NK-92 treated with Interleukin-12 subunit alpha and Interleukin-12 subunit beta, amount 100 ng/mL, for 24 hours (cell line): ENCODE measurements at places on chromosomes 1 and 21.

- DNase-seq: no peak
Observed at GRCh38 chr21:43921571-43921978, 56.6 kb downstream of the AGPAT3 start.

DNA sequence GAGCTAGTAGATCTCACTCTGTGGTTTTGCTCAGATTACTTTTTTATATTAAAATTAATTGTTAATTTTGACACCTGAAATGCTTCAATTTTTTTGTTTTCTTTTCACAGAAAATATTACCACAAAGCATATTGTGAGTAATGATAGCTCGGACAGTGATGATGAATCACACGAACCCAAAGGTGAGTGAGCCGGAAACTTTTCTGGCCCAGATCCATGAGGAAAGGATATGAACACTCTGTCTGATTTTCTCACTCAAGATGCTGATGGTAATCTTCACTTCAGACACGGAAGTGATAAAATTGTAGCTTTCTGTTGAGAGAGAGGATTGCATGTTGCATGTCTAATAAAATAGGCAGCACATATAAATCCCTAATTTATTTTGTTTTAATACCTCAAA lies 121.8 kb downstream of the PLA2G4A start:
- DNase-seq: no peak

DNA sequence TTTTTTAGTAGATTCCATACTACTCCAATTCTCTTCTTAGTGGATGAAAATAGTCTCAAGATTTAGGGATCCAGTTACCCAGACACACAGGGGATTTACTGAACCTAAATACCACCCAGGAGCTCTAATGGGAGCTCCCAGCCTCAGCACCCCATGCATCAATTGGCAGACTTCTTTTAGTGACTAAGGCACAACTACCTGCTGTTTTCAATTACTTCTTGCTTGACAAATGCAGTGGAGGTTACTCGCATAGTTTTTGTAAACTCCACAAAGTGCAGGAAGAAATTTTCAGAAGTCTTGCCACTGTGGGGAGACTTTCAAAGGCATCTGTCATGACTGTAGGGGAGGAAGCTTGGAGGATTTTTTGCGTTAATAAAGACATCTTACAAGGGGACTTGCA lies 35.5 kb upstream of the MAP10 start:
- no peak for DNase-seq

DNA sequence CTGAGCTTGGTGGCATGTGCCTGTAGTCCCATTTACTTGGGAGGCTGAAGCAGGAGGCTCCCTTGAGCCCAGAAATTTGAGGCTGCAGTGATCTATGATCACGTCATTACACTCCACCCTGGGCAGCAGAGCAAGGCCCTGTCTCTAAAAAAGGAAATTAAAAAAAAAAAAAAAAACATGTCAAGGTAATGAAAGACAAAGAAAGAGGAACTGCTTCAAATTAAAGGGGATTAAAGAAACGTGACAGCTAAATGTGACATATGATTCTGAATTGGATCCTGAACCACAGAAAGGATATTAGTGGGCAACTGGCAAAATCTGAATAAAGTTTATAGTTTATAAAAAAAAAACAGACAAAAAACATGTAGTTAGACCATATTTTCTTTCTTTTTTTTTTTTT lies 3.8 kb upstream of the C2CD4D start:
- no peak for DNase-seq

DNA sequence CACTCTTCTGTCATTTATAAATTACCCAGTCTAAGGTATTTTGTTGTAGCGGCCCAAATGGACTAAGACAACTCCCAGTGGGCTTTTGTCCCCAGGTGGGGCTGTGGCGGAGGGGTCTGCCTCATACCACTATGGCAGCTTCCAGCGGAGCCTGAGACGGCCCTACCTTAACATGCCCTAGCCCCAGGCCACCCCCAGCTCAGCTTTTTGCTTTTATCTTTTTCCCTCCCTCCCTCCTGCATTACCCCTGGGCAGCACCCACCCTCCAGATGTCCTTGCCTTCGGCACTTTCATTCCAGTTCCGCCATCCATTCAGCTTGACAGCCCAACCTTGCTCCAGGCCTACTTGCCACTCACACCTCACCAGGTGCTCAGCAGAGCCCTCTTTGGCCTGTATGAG lies 307.3 kb downstream of the PTPRU start:
- no peak for DNase-seq

DNA sequence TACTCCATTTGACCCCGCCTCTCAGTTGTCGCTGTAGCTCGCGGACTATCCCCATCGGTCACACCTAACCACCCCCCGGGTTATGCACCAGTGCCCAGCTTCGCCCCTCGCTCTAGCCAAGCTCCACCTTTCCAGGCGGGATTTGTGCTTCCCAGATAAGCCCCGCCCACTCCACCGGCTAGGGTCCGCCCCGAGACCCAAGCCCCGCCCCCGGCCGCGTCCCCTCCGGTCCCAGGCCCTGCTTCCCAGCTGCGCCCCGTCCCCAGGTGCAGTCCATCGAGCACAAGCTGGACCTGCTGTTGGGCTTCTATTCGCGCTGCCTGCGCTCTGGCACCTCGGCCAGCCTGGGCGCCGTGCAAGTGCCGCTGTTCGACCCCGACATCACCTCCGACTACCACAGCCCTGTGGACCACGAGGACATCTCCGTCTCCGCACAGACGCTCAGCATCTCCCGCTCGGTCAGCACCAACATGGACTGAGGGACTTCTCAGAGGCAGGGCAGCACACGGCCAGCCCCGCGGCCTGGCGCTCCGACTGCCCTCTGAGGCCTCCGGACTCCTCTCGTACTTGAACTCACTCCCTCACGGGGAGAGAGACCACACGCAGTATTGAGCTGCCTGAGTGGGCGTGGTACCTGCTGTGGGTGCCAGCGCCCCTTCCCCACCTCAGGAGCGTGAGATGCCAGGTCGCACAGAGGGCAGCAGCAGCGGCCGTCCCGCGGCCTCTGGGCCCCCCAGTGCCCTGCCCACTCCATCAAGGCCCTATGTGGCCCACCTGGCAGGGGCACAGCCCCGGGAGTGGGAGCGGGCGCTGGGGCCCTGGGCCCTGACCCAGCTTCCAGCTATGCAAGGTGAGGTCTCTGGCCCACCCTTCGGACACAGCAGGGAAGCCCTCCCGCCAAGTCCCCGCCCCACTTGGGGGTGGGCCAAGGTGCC lies 23.9 kb downstream of the CITED4 start:
- no peak for DNase-seq

DNA sequence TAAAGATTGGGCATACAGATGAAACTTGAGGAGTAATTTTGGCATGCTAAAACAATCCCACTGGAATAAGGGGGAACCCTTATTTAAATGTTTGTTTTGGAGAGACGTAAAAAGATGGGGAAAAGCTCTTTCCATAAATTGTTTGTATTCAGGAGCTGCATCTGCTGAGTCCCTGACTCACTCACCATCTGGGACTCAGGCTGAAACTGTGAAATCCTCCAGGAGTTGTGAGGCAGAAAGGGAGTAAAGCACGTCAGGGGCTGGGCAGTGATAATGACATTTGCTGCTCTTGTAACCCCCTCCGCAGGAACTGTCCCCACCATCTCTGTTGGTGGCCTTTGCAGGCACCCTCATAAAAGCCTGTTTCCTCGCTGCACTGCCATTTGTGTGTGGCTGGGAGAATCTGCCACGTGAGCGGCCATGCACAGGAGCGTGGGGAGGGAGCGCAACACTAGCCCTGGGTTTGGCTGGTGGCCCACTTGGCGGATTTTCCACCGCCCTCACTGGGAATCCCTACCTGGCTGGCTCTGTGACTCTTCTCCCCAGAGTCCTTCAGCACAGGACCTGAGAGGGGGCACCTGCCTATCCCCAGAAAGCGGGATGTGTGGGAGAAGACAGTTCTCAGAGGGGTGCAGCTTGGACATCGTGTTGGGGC lies 45.3 kb downstream of the ZSCAN20 start:
- DNase-seq: no peak

- DNase-seq: peak; percentile 72
Observed at GRCh38 chr1:206736878-206737728, 33.5 kb upstream of the IL19 start.

- DNase-seq: no peak
Observed at GRCh38 chr1:182315167-182315556, 76.4 kb downstream of the GLUL start.

- DNase-seq: no peak
Observed at GRCh38 chr1:64042331-64043100, 160.9 kb upstream of the UBE2U start.

- DNase-seq: no peak
Observed at GRCh38 chr1:151897991-151898431, 11.3 kb downstream of the THEM4 start.
